ENCODE measurements at places on chromosomes 16 and 17. TPM values are rescaled to one million over a fixed set of nuclear protein-coding genes. Genes with fewer than 3 reads are reported as not detected.

Gene CAVIN1
- total RNA-seq: 467 TPM

Gene HIC1
- 32.2 TPM for total RNA-seq

Gene KRTAP9-1
- total RNA-seq: not detected

Gene CA5A
- not detected for total RNA-seq

Gene KRTAP4-1
- not detected for total RNA-seq

Gene GFAP
- 0.17 TPM for total RNA-seq
